Kidney (tissue), 22 donors: ENCODE measurements at places on chromosomes 3 and 15. TPM values are rescaled to one million over a fixed set of nuclear protein-coding genes. Genes with fewer than 3 reads are reported as not detected.

GRCh38 chr3:105512061-105512460 is 145.4 kb downstream of the ALCAM start:
- H3K27me3 ChIP-seq, result no peaks in the 10 kb centered on the region
- DNase-seq, result no peak
- no peaks in the 10 kb centered on the region for H3K36me3 ChIP-seq
- H3K4me1 ChIP-seq, result no peaks in the 10 kb centered on the region

GRCh38 chr3:50264964-50265485 is 3.9 kb upstream of the SEMA3B start:
- no peaks in the 10 kb centered on the region for H3K4me1 ChIP-seq
- peak overlapping the region; percentile 91 for H3K27ac ChIP-seq
- no peaks in the 10 kb centered on the region for H3K36me3 ChIP-seq
- H3K4me3 ChIP-seq, result no peak overlapping the region
- no peaks in the 10 kb centered on the region for H3K27me3 ChIP-seq

- no peak overlapping the region for H3K4me3 ChIP-seq
- no peaks in the 10 kb centered on the region for H3K27me3 ChIP-seq
- H3K36me3 ChIP-seq, result peaks cover 2% of the 10 kb centered on the region
- H3K4me1 ChIP-seq, result peaks cover 3% of the 10 kb centered on the region
- H3K27ac ChIP-seq, result no peak overlapping the region
Observed at GRCh38 chr15:68187559-68187958, 17.6 kb downstream of the CALML4 start.

- no peak overlapping the region for H3K27ac ChIP-seq
- H3K36me3 ChIP-seq, result no peaks in the 10 kb centered on the region
- DNase-seq, result no peak
- no peaks in the 10 kb centered on the region for H3K27me3 ChIP-seq
Observed at GRCh38 chr3:5709714-5710113, 522.2 kb downstream of the EDEM1 start.

- peak within 1 kb of the TSS; percentile 67 for H3K27ac ChIP-seq
- H3K4me3 ChIP-seq, result peak within 1 kb of the TSS; percentile 87
- DNase-seq, result peak; percentile 94
- no peaks in the 10 kb centered on the region for H3K27me3 ChIP-seq
- H3K4me1 ChIP-seq, result no peaks in the 10 kb centered on the region
Observed at GRCh38 chr3:40505599-40506462, at the start of gene ZNF620. ZNF620 (plus strand) TSS chr3:40506039; CDS start chr3:40506353, 314 bp downstream.

- no peak for DNase-seq
- no peak overlapping the region for H3K27ac ChIP-seq
- no peaks in the 10 kb centered on the region for H3K36me3 ChIP-seq
Observed at GRCh38 chr3:192875971-192876565, 41.6 kb downstream of the MB21D2 start.

KBTBD13 gene
- 0.06 TPM for total RNA-seq

VPS39 gene
- 70.9 TPM for total RNA-seq

DUSP7 gene
- 19.8 TPM for total RNA-seq

DNA sequence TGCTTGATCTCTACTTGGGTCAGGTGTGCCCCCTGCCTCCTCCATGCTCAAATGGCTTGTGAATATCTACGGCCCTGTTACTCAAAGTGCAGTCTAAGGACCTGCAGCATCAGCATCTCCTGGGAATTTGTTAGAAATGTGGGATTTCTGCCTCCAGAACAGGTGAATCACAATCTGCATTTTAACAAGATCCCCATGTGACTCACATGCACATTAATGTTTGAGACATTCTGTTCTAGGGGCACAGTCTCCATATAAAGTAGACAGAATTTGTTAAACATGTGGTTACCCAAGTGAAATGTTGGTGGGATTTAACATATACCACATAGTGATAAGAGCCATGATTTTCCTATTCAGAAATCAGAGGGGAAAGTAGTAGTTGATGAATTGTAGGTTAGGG is 256.2 kb downstream of the NR1D2 start:
- no peaks in the 10 kb centered on the region for H3K36me3 ChIP-seq
- H3K4me1 ChIP-seq, result no peaks in the 10 kb centered on the region
- H3K4me3 ChIP-seq, result no peak overlapping the region
- no peaks in the 10 kb centered on the region for H3K27me3 ChIP-seq

- no peaks in the 10 kb centered on the region for H3K27me3 ChIP-seq
- no peaks in the 10 kb centered on the region for H3K36me3 ChIP-seq
- no peak overlapping the region for H3K4me3 ChIP-seq
- no peak overlapping the region for H3K27ac ChIP-seq
- DNase-seq, result no peak
Observed at GRCh38 chr3:151557068-151557840, 96.4 kb upstream of the IGSF10 start.
